ENCODE measurements at places on chromosomes 16 and 17.

GRCh38 chr17:61323003-61323908 is 76.4 kb upstream of the TBX2 start:
- DNase-seq = no peak

GRCh38 chr17:50884439-50885311 is 18.5 kb upstream of the TOB1 start:
- no peak for DNase-seq

- DNase-seq = no peak
Observed at GRCh38 chr17:40610359-40610758, 37.3 kb downstream of the SMARCE1 start.

GRCh38 chr17:66474258-66474657 is 171.8 kb downstream of the PRKCA start:
- no peak for DNase-seq

DNA sequence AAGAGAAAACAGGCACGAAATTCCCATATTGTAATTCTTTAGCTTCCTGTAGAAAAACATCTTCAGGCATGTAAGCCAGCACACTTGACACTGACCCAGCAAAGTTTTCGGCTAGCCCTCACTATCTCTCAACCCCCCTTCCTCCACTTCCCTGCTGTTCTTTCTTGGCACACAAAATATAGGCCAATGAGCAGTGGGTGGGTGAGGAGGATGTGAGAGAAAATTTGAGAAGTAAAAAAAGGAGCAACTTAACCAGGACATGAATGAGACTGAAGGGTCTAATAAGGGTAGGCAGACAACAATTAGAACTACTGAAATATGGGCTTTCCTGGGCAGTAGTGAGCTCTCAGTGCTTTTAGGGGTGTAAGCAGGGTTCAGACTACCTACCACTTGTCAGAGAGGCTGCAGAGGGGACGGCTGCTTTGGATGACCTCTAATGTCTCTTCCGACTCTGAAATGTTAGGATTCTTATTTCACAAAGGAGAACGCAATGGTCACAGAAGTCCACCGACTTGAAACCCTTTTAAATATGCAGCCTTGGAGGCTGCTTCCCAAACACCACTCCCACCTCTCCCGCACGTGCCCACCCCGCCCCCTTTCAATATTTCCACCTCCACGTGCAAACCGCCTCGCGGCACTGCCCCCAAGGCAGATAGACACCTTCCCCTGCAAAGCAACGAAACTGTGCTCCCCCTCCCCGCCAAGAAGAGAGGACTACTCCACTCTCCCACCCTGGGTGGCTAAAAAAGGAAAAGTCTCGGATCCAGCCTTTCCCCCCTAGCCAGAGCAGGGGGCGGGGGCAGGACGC is 889 bp downstream of the MBTD1 start:
- DNase-seq = no peak

Data from stimulated activated CD8-positive, alpha-beta memory T cell treated with anti-CD3 and anti-CD28 coated beads, Interleukin-2, amount 100 ng/mL, for 1 hour (primary cell).